Epithelial cell of proximal tubule (primary cell): ENCODE measurements at places on chromosomes 12 and 14. TPM values are rescaled to one million over a fixed set of nuclear protein-coding genes. Genes with fewer than 3 reads are reported as not detected.

- DNase-seq: no peak
Measured at GRCh38 chr12:76030341-76031080, 1.1 kb downstream of the PHLDA1 start.

GRCh38 chr12:119679081-119679480 is 11.1 kb downstream of the PRKAB1 start:
- no peak for DNase-seq

DNA sequence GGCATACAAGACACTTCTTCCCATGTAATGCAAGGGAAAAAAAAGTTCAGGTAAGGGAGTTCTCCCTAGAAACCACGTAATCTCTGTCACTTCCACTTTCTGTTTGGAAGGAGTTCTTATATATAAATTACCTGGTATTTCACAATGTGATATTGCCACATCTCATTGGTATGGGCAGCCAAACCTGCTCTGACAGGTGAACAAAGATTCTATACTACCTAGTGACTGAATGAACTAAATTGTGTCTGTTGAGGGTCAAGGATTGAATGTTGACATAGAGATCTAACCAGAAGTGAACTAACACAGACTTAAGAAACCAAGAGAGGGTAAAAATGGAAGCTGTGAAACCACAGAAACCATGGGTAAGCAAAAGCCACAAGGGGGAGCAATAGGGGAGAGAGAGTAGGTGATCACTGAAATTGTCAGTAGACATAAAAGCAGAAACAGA is 161.3 kb downstream of the RPL10L start:
- DNase-seq: peak; percentile 12

GRCh38 chr14:55131370-55132137 is 2.5 kb downstream of the LGALS3 start:
- DNase-seq: no peak

- no peak for DNase-seq
Measured at GRCh38 chr12:48938805-48939204, 13.5 kb upstream of the FKBP11 start.

- no peak for DNase-seq
Measured at GRCh38 chr12:131038961-131039950, 85.5 kb downstream of the ADGRD1 start.

- no peak for DNase-seq
Measured at GRCh38 chr14:64434528-64434927, 30.8 kb upstream of the AKAP5 start.

GRCh38 chr12:52600475-52600874 is 788 bp downstream of the KRT72 start:
- DNase-seq: no peak

- peak; percentile 77 for DNase-seq
Measured at GRCh38 chr12:75834591-75834990, 197.0 kb downstream of the PHLDA1 start.

DNA sequence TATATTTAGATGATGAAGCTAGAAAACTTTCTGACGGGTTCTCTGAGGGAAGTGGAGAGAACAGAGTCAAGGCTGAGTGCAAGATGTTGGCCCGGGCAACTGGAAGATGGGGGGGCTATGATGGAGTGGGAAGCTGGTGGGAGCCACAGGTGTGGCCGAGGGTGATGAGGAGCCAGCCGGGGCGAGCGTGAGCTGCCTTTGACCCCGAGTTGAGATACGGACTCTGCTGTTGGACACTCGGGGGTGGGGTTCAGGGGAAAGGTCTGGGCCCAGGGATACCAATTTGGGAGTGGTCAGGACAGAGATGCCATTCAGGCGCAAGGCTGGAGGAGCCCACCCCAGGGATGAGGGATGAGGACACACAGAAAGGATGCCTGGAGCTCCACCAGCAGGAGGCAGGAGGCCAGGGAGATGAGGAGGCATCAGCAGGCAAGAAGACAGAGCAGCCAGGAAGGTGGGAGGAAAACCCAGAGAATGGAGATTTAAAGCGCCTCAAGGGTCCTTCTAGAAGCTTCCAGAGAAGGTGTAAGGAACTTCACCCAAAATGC is 9.0 kb downstream of the SCARB1 start:
- no peak for DNase-seq

DNA sequence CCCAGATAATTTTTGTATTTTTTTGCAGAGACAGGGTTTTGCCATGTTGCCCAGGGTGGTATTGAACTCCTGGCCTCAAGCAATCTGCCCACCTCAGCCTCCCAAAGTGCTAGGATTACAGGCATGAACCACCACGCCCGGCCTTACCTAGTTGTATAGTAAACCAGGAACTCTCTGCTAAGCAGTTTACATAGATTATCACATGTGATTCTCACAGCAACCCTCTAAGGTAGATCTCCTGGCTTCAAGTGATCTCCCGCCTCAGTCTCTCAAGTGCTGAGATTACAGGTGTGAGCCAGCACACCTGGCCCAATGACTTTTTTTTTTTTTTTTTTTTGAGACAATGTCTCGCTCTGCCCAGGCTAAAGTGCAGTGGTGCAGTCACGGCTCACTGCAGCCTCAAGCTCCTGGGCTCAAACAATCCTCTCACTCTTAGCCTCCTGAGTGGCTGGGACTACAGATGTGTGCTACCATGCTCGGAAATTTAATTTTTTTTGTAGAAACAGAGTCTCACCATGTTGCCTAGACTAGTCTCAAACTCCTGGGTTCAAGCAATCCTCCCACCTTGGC is 26.0 kb upstream of the ATP2A2 start:
- no peak for DNase-seq

- no peak for DNase-seq
Measured at GRCh38 chr14:99191395-99192027, 80.5 kb downstream of the BCL11B start.

Gene CCDC177
- not detected in 2 replicates for total RNA-seq

Gene FBXL14
- total RNA-seq: 5.5 and 10.6 TPM in 2 replicates

Gene GPR137C
- total RNA-seq: 1.1 and 1.7 TPM in 2 replicates

Gene ZNF605
- 3.7 and 5.1 TPM in 2 replicates for total RNA-seq

Gene GALNT8
- 0.58 and 1.5 TPM in 2 replicates for total RNA-seq

Gene LBHD2
- not detected in 2 replicates for total RNA-seq

Gene PHETA1
- 21.2 and 28.7 TPM in 2 replicates for total RNA-seq
